AG08396 (cell line): ENCODE measurements at places on chromosomes 3 and 15.

DNA sequence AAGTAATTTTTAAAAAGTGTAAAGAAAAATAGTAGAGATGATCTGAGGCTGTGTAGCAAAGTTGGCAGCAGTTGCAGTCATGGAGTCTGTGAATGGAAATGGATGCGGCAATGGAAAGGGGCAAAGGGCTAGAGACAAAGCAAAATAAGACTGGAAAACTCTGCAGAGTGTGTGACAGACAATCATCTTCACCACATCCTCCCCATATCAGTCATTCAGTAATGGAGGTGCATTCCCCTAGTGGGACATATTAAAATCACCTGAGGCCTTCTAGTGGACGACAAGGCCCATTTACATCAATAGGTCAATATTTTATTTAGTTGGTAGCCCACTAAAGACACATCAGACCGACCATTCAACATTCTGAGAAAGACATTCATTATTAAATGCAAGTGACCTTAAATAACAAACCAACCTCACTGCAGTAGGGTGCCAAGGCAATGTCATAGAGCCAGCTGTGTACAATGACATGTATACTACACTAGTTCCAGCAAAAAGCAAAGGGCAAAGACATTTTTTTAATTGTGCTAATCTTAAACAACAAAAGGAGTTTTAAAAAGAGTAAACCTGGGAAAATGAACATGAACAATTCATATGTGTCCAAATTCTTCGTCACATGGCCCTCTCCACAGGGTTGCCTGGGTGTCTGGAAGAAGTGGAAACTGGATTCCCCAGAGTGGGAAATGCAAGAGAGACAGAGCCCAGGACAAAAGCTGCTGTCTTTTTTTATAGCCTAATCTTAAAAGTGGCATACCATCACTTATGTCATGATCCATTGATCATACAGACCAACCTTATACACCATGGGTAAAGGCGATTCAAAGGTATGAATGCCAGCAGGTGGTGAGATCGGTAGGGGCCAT lies 15.6 kb upstream of the RAP2B start:
- DNase-seq, result no peak

DNA sequence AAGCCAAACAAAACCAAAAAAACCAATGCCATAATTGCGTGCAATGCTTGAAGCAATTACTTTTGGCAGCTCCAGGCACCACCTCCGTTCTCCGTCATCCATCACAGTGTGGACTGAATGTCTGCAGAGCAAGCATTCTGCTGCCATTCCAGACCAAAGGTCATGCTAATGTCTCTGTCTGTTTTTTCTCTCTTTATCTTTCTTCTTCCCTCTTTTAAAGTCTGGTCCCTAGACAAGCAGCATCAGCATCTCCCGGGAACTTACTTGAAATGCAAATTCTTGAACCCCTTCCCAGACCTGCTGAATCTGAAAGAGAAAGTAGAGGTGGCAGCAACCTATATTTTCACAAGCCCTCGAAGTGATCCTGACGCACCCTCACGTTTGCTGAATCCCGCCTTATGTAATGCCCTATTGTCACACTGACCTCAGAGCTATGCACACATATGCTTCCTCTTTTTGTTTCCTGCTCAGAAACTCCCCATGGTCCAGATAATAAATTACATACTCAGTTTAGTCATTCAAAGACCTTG lies 297.3 kb upstream of the PROK2 start:
- DNase-seq, result no peak

GRCh38 chr15:52717481-52717880 lies 38.3 kb upstream of the ATOSA start:
- no peak for DNase-seq

DNA sequence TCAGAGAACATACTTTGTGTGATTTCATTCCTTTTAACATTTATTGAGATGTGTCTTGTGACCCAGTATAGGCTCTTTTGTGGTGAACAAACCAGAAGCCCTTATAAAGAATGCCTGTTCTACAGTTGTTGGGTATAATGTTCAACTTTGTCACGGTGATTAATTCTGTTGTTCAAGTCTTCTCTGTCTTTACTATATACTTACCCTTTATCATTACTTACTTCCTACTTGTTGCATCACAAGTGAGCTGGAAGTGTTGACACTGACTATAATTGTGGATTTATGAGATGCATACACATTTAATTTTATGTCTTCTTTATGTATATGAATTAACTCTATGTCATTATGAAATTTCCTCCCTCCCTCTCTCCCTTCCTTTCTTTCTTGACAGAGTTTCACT lies 59.7 kb upstream of the TBL1XR1 start:
- no peak for DNase-seq
